ENCODE measurements at places on chromosomes 7 and 10.

DNA sequence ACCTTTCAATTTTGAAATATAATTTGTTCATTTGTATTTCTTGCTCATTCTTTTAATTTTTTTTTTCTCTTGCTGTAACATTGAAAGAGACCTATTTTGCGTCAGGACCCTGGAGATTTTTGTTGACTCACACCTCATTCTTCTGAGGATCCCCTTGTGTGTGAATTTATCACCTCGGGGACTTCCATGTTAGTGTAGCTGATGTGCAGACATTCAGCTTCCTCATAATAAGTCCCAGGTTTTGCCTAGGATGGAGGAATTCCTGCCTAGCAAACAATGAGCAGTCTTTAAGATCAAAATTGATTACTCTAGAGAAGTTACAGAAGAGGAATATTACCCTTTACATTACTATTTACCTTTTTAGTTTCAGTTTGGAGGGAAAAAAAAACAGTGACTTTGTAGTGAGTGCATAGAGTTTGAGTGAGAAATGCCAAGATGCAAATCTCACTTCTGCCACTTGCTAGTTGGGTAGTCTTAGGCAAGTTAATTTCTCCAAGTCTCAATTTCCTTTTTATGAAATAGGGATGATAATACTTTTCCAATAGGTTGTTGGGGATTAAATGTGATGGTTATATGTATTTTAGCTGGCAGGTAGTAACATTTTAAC, 14.3 kb downstream of the TES start:
- DNase-seq = no peak

- no peak for DNase-seq
These were observed 67.5 kb downstream of the CLIP2 start for GRCh38 chr7:74356589-74357315.

GRCh38 chr7:33745934-33746333, 159.4 kb upstream of the BMPER start:
- no peak for DNase-seq

DNA sequence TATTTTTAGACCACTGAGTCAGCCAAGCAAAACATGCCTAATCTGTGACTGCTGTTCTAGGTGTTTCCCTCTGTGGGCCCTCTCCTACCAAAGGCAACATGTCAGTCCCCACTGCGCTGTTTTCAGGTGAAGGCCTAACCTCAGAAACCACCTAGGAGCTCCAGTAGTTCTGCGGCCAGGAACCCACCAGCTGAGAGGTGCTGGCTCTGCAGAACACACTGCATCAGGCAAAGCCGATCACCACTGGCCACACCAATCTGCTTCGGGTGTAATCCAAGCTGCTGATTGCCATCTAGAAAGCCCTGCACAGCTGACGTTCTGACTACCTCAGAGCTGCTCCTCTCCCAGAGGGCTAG, 14.9 kb downstream of the CAMK2G start:
- peak; percentile 58 for DNase-seq

- DNase-seq = no peak
These were observed 140.3 kb downstream of the VIPR2 start for GRCh38 chr7:159004411-159004810.

GRCh38 chr10:85147346-85148250, 819.2 kb downstream of the CCSER2 start:
- DNase-seq = no peak

- DNase-seq = no peak
These were observed 4.2 kb downstream of the VSTM2A start for GRCh38 chr7:54546081-54546985.

DNA sequence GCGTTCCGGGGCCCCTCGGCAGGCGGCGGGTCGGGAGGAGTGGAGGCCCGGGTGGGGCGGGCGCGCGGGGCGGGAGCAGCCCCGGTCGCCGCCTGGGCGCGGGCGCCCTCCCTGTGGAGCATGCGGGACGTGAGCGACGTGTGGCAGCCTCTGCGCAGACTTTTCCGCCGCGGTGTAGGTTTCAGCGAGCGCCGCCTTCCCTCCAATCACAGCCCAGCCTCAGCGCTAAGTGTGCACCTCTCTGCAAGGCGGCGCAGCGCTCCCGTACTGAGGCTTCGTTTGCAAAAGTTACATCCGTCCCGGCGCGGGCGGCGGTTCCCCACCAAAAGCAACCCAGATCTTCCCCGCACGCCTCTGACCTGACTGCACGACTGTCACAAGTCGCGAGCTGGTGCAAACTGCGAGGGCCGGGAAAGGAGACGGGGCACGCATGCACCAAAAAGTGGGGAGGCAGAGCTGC, 1.2 kb upstream of the PFKFB3 start:
- DNase-seq = peak; percentile 83

DNA sequence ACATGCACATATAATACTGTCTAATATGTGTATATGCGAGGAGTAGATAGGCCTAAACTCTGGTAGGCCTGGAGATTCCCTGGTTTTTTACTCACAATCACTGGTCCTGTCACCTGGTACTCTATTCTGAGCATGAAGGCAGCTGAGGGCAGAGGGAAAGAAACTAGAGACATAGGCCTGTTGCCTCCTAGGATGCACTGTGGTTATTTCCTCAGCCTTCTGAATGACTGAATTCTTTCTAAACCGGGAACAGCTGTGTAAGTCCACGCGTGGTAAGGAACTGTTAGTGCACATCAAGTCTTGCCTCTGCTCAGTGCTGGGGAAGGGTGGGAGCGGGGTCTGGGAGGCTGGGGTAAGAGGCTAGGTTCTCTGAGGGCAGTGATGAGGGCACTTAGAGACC, 7.7 kb downstream of the KAZALD1 start:
- DNase-seq = no peak

- DNase-seq = peak; percentile 58
These were observed 41.8 kb upstream of the GJD4 start for GRCh38 chr10:35563261-35563891.

- DNase-seq = no peak
These were observed 561.7 kb downstream of the GATA3 start for GRCh38 chr10:8616166-8616565.

GRCh38 chr7:123643495-123644441, 11.9 kb upstream of the LMOD2 start:
- DNase-seq = no peak

DNA sequence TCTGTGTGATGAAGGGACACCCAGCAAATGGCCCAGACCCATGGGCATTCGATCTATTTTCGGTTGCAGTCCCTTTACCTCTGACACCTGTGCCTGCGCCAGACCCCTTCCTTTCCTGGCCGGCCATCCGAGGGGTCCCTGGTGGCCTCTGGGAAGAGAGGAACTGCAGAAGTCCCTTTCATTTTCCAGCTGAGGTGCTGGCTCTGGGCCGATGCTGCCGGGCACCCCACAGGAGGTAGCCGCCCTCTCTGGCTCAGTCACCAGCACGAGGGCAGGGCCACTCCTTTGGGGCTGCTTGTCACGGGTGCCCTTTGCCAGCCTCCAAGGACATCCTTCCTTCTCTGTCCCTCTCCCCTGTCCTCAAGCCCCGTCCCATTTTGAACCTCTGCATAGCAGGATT, 4.2 kb upstream of the ELN start:
- no peak for DNase-seq

DNA sequence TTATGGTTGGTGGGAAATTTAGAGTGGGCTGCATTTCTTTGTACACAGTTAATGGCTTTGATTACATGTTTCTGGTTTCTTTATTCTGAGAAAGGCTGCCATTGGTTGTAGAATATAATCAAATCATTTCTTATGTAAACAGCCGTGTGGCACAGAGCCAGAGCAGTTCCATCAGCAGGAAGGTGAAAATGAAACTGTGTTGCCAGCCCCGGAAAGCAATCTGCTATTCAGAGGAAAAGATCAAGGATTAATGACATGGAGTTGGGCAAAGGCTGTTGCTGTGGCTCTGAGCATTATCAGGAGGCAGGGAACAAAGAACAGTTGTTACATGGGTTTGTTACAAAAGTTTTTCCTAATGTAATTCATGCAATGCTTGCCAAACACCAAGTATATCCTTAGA, 74.2 kb upstream of the ZNF716 start:
- DNase-seq = no peak

- DNase-seq = peak; percentile 38
These were observed at the start of gene HOXA10 for GRCh38 chr7:27173956-27174873. Gene HOXA10, minus strand, starts transcription at chr7:27174320. Its CDS starts 14 bp downstream, at chr7:27174306.

DNA sequence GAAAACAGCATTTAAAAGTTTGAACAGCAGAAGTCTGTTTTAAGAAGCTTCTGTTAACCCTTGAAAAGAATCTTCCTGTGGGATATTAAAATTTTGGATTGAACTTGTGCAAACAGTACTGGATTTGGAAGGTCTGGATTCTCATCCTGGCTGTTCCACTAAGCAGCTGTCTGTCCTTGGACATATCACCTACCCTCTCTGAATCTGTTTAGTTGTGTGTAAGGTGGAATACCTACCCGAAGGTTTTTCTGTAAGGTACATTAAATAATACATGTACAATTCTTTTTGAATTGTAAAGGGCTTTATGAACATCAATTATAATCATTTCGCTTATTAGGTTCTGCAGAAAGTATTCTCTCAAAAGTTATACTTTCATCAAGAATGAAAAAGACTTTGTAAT, 2.2 kb downstream of the PDCD4 start:
- no peak for DNase-seq

DNA sequence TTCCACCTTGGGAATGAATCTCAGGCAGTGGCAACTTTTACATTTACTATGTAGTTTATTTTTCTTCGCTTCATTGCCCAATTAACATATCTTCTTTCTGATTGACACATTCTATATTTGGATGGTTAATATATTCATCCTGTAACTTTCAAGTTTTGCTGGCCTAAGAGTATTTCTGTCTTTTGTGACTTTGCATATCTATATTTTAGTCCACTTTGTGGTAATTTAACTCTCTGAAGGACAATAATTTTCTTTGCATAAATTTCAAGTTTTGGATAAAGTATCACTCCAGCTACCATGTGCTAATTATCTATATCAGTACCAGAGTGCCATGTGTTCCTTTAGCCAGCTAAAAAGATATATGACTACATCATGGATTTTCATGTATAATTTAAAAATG, 151.5 kb upstream of the KAT6B start:
- no peak for DNase-seq

DNA sequence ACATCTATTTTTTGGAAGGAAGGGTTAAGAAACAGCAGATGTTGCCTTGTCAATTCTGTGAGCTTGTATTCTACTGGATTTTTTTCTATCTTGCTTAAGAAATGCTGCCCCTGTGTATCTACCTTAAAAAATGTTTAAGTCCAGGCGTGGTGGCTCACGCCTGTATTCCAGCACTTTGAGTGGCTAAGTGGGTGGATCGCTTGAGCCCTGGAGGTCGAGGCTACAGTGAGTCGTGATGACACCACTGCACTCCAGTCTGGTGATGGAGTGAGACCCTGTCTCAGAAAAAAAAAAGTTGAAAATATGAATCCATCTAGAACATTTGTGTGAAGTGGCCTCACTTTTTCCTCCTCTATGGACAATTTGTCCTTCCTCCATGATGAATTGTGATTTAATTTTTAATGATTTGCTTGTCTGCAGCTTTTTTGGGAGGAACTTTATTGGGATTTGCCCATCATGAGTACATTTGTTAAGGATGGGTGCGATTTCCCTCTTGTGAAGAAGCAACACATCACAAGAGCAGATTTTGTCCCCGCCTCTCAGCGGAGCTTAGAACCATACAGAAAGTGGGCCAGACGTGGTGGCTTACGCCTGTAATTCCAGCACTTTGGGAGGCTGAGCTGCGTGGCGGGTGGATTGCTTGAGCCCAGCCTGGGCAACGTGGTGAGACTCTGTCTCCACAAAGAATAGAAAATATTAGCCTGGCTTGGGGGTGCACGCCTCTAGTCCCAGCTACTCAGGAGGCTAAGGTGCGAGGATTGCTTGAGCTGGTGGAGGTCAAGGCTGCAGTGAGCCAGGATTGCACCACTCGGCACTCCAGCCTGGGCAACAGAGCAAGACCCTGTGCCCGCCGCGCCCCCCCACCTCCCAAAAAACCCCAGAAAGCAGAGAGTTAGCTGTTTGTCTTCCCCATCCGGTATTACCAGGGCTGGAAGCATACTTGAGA, 57.7 kb downstream of the DNAJB6 start:
- DNase-seq = peak; percentile 23

- no peak for DNase-seq
These were observed 10.6 kb upstream of the RAB11FIP2 start for GRCh38 chr10:118057361-118057760.

GRCh38 chr10:63294781-63295180, 161.7 kb downstream of the NRBF2 start:
- DNase-seq = no peak

DNA sequence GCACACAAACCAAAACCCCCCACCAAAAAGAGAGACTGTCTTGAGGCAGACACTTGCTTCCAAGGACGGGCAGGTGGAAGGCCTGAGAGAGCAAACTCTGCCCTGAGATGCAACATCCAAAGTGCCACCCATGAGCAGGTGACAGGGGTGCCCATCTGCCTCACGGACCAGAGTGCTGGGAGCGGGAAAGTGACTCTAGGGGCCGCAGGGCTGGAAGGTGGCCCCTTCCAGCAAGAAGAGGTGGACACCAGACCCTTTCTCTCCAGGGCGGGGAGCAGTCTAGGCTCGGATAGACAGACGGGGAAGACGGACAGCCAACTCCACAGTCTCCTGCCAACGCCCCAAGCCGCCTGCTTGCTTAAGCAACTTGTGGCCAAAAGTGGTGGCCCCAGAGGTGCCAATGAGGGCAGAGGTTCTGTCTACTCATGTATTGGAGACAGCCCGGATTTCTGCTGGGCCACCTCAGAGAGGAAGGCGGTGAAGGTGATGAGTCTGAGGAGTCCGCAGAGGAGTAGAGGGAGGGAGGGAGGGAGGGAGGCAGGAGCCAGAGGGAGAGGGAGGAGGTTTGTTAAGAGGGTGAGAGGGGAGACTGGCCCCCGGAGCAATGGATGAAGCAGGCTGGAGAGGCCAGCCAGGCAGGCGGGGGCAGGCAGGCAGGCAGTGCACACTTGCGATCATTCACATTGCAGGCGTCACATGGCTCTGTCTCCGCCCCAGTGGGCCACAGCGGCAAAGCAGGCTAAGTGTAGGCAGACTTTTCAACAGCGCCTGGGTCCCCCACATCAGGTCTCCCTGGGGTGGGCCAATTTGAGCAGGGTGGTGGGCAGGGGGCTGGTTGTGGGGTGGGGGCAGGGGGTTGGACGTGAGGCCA, 65.6 kb downstream of the SLC29A4 start:
- DNase-seq = no peak

- peak; percentile 72 for DNase-seq
These were observed 26.3 kb upstream of the WDFY4 start for GRCh38 chr10:48658243-48658974.

GRCh38 chr10:82267014-82267413, 392.0 kb downstream of the NRG3 start:
- DNase-seq = no peak

- DNase-seq = no peak
These were observed 201.0 kb downstream of the EMX2 start for GRCh38 chr10:117743509-117743908.

GRCh38 chr7:94133460-94133859, 129.3 kb upstream of the BET1 start:
- no peak for DNase-seq

- no peak for DNase-seq
These were observed 49.4 kb downstream of the FRMPD2 start for GRCh38 chr10:48224979-48225560.

- peak; percentile 49 for DNase-seq
These were observed 46.9 kb upstream of the KDM7A start for GRCh38 chr7:140223515-140224221.

GRCh38 chr7:102426268-102427018, 6.9 kb upstream of the ORAI2 start:
- DNase-seq = peak; percentile 80
